ENCODE measurements at places on chromosomes 5 and 9.

DNA sequence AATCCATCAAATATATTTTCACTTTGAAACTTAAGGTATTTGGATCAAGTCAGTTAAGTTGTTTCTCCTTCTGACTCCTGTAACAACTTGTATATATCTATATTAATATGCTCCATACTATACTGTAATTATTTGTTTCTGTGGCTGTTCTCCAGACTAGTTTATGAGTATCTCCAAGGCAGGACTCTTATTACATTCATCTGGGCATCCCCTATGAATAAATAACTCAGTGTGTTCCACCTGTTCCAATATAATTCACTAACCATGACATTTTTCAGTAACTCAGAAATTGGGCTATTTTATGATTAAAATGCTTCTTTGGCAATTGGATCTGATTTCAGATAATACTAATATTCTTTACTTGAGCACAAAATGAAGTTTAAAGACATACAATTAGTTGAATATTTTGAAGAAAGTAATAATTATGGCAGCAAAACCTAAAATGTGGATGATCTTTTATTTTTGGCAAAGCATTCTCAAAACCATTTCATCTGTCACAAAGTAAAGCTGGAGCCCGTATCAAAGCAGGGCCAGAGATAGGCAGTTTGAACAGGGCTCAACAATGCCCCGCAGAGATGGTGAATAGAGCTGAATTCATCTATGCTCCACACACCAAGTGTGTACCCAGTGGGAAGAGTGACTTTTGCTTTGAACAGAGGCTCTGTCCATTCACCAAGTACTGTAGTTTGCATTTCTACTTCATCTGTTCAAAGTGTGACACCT, 314.3 kb downstream of the PDE4D start:
- no peak for ATAC-seq
- no peak overlapping the region for H3K4me3 ChIP-seq
- H3K27me3 ChIP-seq, result peaks cover 3% of the 10 kb centered on the region
- H3K36me3 ChIP-seq, result no peaks in the 10 kb centered on the region

- peak overlapping the region; percentile 77 for H3K4me3 ChIP-seq
- peaks cover 7% of the 10 kb centered on the region for H3K4me1 ChIP-seq
- no peaks in the 10 kb centered on the region for H3K27me3 ChIP-seq
- H3K36me3 ChIP-seq, result no peaks in the 10 kb centered on the region
Measured at GRCh38 chr9:129320575-129321285, 142.7 kb upstream of the IER5L start.

DNA sequence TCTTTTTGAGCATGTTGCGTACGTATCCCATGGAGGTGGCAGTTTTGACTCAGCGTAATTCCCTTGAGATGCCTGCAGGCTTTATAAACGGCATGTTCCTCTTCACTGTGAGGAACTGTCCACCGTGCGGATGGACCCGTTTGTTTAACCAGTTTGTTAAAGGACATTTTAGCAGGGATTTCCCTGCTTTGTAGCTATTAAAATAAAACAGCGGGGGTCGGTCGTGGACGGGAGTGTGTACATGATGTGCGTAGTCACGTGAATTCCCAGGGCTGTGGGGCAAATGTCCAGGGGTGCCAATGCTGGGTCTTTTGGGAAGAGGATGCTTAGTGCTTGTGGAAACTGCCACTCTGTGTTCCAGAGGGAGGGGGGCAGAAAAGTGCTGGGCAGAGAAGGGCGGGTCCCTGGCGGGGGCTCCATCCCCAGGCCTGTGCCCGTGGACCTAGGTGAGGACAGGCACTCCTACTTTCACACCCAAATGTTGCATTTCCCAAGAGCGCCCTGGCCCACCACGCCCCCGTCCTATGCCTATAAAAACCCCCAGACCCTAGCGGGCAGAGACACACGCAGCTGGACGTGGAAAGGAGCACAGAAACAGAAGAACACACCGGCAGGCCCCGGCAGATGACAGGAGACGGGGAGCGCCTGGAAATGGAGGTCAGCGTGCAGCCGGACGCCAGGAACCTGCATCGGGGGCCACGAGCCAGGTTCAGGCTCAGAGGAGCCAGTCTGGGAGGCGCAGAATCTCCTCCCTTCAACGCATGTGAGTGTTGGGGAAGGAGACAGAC, 4.0 kb upstream of the TERT start:
- H3K4me3 ChIP-seq, result no peak overlapping the region
- no peaks in the 10 kb centered on the region for H3K36me3 ChIP-seq
- H3K27me3 ChIP-seq, result no peaks in the 10 kb centered on the region
- no peaks in the 10 kb centered on the region for H3K4me1 ChIP-seq
- no peak for ATAC-seq
- H3K27ac ChIP-seq, result no peak overlapping the region

DNA sequence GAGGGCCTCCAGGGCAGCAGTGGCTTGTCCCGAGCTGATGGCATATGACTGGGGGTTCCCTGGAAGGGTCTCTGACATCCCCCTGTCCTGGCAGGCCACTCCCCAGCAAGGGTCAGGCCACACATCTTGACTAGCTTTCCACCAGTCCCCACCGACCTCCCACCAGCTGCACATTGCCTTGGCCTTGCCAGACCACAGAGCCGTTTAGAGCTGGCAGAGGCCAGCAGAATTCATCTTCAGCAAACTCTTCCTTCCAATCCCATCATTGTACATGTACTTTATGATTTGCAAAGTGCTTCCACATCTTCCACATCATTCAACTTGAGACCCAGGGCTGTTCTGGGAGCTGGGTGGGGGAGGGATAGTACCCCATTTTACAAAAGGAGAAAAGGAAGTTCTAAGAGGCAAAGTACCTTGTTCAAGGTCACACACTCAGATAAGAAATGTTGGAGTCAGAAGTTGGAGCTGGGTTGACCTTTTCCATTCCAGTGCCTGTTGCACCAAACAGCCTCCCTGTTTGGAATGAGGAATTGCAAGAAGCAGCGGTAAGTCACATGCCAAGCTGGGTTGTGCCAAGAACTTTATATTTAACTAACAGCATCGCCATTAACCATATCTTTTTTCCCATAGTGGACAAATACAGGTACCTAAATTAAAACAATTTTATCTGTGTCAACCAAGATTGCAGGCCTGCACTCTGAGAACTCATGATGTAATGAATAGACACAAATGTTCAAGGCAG, 25.8 kb upstream of the COL15A1 start:
- H3K27me3 ChIP-seq, result peaks cover 3% of the 10 kb centered on the region
- no peaks in the 10 kb centered on the region for H3K36me3 ChIP-seq
- no peak for ATAC-seq

GRCh38 chr9:134267881-134268724, 58.2 kb upstream of the RXRA start:
- no peaks in the 10 kb centered on the region for H3K36me3 ChIP-seq
- no peak for ATAC-seq
- H3K27me3 ChIP-seq, result peaks cover 16% of the 10 kb centered on the region
- no peak overlapping the region for H3K4me3 ChIP-seq

DNA sequence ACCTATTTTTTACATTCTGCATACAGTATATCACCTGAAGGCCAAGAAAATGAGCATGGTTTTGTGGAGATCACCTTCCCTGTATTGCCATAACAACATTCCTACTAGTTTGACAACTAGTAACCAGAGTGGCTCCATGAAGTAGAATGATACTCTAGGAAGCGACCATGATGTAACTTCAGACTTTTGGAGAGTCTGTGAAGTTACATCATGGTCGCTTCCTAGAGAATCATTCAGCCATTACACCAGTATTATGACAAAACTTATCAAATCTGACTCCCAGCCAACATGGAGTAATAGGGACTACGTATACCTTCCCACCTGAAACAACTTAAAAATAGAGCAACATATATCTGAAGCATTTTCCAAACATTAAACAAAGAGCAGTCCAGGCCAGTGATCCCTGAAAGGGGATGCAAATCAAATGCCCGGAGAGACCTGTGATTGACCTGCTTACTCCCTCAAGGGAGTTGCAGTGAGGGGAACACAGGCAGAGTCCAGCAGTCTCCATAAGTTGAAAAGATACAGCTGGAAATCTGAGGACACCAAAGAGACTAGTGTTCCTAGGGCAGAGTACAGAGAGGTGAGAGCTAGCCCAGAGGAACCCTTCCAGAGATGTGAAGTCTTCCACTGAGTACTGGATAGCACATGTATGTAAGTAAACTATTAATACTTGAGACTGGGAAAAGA, 7.8 kb downstream of the ECM2 start:
- H3K36me3 ChIP-seq, result no peaks in the 10 kb centered on the region
- no peak overlapping the region for H3K4me3 ChIP-seq
- H3K4me1 ChIP-seq, result no peaks in the 10 kb centered on the region

GRCh38 chr5:124927735-124928134, 181.3 kb upstream of the ZNF608 start:
- no peak overlapping the region for H3K4me3 ChIP-seq
- no peaks in the 10 kb centered on the region for H3K36me3 ChIP-seq
- ATAC-seq, result no peak

DNA sequence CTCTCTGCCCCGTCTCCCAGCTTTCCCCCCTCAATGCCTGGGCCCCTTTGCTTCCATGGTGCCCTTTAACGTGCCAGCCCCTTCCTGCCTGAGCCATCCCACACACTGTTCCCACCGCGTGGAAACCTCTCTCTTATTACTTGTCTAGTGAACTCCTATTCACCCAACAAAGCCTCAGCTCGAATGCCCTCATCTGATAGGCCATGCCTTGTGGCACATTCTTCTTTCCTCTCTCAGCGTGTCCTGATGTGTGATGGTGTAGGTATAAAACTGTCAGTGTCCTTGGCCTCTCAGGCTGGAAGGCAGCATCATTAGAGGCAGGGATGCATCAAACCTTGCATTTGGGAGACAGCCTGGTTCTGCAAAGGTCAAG, 152.3 kb downstream of the OLFM1 start:
- ATAC-seq, result no peak
- H3K27ac ChIP-seq, result no peak overlapping the region
- H3K36me3 ChIP-seq, result no peaks in the 10 kb centered on the region
- H3K4me1 ChIP-seq, result no peaks in the 10 kb centered on the region
- H3K27me3 ChIP-seq, result peaks cover 3% of the 10 kb centered on the region
- H3K4me3 ChIP-seq, result no peak overlapping the region

GRCh38 chr9:35847792-35848572, 19.0 kb downstream of the TMEM8B start:
- peaks cover 17% of the 10 kb centered on the region for H3K4me1 ChIP-seq
- peak; percentile 98 for ATAC-seq
- peak overlapping the region; percentile 85 for H3K27ac ChIP-seq
- H3K4me3 ChIP-seq, result peak overlapping the region; percentile 56

DNA sequence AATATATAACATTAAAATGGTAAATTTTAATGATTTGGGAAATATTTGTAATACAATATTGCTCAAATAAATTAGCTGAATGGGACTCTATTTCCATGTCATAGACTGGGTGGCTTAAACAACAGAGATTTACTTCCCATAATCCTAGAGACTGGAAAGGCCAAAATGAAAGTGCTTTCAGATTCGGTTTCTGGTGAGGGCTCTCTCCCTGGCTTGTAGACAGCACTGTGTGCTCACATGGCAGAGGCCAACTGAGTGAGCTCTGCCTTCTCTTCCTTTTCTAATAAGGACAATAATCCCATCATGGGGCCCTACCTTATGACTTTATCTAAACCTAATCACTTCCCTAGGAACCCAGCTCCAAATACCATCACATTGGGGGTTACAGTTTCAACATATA, 196.2 kb downstream of the MARCHF11 start:
- no peaks in the 10 kb centered on the region for H3K36me3 ChIP-seq
- no peak for ATAC-seq
- H3K4me3 ChIP-seq, result no peak overlapping the region
- H3K4me1 ChIP-seq, result no peaks in the 10 kb centered on the region
- H3K27ac ChIP-seq, result no peak overlapping the region

- H3K36me3 ChIP-seq, result no peaks in the 10 kb centered on the region
- no peaks in the 10 kb centered on the region for H3K4me1 ChIP-seq
- no peak overlapping the region for H3K27ac ChIP-seq
- H3K4me3 ChIP-seq, result no peak overlapping the region
- H3K27me3 ChIP-seq, result peaks cover 3% of the 10 kb centered on the region
- no peak for ATAC-seq
Measured at GRCh38 chr9:105833271-105833975, 139.1 kb downstream of the TMEM38B start.

- H3K27me3 ChIP-seq, result no peaks in the 10 kb centered on the region
- H3K27ac ChIP-seq, result no peak overlapping the region
- ATAC-seq, result no peak
- H3K36me3 ChIP-seq, result peaks cover 45% of the 10 kb centered on the region
Measured at GRCh38 chr9:34034698-34035065, 14.0 kb downstream of the UBAP2 start.

DNA sequence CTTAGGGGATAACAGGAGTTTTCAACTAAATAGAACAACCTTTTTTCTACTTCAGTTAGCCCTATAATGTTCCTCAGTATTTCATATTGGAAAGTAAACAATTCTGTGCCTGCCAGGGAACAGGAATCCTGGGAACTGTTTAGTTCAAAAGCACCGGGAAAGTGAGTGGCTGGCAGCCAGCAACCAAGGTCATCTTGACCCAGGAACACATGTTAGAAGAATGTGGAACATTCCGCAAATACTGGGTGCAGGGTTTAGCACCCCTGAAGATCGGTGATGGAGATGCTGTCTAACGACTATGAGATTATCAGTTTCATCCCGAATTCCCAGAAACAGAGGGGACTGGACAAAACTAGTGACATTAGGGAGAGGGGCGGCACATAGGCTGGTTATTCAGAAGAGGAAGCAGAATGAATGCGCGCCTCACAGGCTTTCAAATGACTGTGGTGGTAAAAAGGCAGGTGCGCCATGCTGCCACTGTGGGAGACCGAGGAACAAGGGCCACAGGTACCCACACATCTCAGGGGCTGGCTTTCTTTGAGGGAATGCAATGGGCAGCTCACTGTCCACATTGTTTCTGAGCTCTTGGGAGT, 51.2 kb downstream of the IPPK start:
- H3K36me3 ChIP-seq, result peaks cover 85% of the 10 kb centered on the region
- H3K4me1 ChIP-seq, result no peaks in the 10 kb centered on the region
- H3K27me3 ChIP-seq, result no peaks in the 10 kb centered on the region
- H3K27ac ChIP-seq, result no peak overlapping the region
- H3K4me3 ChIP-seq, result no peak overlapping the region

DNA sequence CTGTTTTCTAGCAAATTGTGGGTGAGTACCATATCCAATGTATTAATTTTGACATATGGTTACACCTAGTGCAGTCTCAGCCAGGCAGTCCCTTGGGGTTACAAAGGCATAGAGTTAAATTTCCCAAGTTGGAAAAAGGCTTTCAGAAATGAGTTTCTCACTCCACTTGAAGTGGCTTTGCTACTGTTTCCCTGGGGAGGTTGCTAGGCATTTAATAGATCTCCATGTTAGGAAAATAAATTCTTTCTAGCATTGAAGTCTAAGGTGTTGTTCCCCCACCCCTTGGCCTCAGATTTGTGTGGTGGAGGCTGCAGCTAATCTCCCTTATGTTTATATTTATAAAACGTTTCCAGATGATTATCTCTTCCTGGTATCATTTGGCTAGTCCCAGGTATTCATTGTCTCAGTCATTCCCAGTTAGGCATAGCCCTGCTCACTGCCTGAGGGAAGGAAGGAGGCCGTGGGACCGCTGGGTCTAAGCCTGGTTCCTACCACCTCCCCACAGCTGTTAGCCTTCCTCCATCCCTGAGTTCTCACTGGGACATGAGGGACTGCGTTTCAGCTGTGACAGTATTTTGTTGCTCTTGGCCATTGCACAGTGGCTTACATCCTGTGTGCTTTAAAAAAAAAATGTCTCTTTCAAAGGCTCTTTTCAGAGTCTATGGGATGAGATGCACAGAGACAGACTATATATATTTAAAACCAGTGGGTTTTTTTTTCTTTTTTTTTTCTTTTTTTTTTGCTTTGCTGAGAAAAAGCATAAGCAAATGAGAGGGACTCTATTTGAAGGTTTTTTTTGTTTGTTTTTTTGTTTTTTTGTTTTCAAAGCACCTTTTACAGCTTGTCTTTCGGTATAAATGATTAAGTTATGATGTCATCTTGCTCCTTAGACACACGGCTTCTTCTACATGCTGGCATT, 121.5 kb downstream of the MAST4 start:
- no peak overlapping the region for H3K27ac ChIP-seq
- no peaks in the 10 kb centered on the region for H3K4me1 ChIP-seq
- H3K27me3 ChIP-seq, result peaks cover 20% of the 10 kb centered on the region
- H3K4me3 ChIP-seq, result no peak overlapping the region
- no peak for ATAC-seq
- H3K36me3 ChIP-seq, result no peaks in the 10 kb centered on the region

Measured in activated T-helper 17 cell treated with anti-CD3 and anti-CD28 coated beads, Interleukin-2, amount 50 U/mL, for 72 hours (primary cell).